ENCODE measurements at places on chromosomes 12 and 14. TPM values are rescaled to one million over a fixed set of nuclear protein-coding genes. Genes with fewer than 3 reads are reported as not detected.

DNA sequence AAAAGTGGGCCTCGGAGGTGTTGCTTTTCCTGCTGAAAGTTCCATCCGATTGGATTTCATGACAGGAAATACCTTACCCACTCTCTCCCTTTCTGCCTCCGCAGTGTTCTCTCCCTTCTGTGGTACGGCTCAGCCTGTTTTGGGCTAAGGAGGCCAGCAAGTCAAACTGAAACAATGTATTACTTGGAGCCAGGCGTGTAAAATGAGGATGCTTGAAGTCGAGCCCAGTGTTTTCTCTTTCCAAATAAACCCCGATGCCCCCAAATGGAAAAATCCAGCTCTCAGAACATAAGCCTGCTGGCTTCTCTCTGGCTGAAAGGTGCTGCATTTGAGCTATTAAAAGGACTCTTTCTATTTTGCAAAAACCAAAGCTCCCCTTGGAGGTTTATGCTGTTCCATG lies 124.7 kb downstream of the ZNF664 start:
- DNase-seq: no peak

ETFBKMT gene
- total RNA-seq: 2.2 TPM

GRCh38 chr12:122738571-122738970 lies 7.9 kb upstream of the HCAR1 start:
- peak; percentile 67 for DNase-seq

TGM1 gene
- total RNA-seq: 3.8 TPM

DNA sequence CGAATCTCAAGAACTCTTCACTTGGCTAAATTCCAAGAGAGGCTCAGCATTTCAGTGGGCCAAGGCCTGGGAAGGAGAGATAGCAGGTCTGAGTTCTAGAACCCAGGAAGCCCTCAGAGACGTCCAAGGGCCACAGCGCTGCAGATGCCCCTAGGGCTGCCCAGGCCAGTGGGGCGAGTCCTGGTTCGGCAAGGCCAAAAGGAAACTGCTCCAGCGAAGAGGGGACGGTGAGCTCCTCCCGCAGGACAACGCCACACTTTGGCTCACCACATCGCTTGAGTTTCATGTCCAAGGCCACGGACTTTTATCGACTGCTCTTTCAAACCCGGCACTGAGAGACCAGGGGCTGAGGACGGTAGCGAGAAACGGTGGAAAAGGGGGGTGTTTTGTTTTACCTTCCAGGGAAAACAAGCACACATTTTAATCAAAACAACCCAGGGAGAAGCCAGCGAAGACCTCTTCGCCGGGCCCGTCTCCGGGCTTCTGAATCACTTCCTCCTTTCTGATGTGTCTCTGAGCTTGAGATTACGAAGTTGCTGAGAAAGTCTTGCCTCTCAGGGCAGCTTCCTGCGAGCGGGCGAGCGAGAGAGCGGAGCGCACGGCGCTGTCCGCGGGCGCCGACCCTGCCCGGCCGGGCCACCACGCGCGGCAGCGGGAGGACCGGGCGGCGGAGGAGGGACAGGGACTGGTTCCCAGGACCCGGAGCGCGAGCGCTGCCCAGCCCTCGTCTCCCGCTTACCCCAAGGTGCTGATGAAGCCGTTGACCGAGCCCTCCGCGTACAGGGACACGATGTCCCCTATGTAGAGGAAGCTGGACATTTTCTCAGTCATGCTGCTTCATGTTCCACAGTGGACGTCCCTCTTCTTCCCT lies 808 bp downstream of the ITPR2 start:
- peak; percentile 73 for DNase-seq

- DNase-seq: no peak
Measured at GRCh38 chr12:103696101-103696500, 109.0 kb downstream of the STAB2 start.

ANKRD33 gene
- not detected for total RNA-seq

GRCh38 chr12:86230516-86231146 lies 25.6 kb downstream of the MGAT4C start:
- peak; percentile 63 for DNase-seq

TMTC1 gene
- total RNA-seq: 5.0 TPM

DNA sequence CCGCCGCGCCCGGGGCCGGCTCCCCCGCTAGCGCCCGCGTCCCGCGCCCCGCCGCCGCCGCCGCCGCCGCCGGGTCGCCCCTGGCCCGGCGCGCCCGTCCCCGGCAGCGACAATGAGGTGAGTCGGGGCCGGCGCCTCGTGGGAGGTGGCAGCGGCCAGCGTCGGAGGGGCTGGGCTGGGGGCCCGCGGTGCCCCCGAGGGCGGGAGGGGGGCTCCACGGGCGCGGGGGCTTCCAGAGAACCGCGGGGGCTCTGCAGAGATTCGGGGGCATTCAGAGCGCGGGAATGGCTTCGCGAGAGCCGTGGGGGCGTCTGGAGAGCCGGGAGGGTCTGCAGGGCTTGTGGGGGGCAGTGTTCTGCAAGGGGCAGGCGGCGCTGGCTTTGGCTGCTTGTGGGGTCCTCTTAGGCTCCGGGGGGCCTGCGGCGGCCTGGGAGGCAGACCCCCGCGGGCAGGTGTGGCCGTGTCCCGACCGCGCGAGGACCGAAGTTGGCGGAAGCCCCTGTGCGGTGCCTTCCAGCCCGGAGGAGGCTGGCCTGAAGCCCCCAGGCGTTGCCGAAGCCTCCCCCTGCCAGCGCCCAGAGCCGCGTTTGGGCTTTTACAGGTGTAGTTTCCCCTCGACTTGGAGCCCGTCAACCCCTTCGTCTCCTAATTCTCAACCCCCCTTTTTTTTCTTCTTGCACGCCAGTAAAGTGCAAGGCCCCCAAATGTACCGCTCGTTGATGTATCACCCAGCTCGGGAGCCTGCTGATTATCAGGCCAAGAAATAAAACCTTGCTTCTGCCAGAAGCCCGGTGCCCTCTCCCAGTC lies 93.1 kb upstream of the EVL start:
- DNase-seq: no peak

B3GNT4 gene
- 0.54 TPM for total RNA-seq

DNA sequence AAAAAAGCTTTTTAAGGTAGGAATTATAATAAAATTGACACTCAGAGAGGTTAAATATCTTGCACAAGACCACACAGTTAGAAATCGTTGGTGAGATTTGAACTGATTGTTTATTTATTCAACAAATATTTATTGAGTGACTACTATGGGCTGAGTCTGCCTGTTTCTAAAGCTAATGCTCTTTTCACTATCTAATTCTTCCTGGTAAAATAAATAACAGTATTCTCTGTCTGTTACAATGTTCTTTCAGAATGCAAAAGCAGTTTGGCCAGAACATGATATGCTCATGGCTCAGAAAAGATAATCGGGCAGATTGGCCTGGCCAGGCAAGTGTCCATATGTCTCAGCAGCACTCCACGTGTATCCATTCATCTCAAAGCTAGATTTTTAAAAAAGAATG lies 82.0 kb downstream of the BTG1 start:
- peak; percentile 32 for DNase-seq

OTX2 gene
- 8.2 TPM for total RNA-seq

GRCh38 chr12:100326208-100326607 lies 30.7 kb upstream of the SLC17A8 start:
- no peak for DNase-seq

IRAK3 gene
- 0.05 TPM for total RNA-seq

ARHGAP9 gene
- 2.5 TPM for total RNA-seq

- no peak for DNase-seq
Measured at GRCh38 chr14:53824061-53824460, 132.6 kb downstream of the BMP4 start.

NKX2-1 gene
- not detected for total RNA-seq

ANO4 gene
- 41.3 TPM for total RNA-seq

- peak; percentile 93 for DNase-seq
Measured at GRCh38 chr12:28415755-28416154, 225.5 kb downstream of the CCDC91 start.

DNA sequence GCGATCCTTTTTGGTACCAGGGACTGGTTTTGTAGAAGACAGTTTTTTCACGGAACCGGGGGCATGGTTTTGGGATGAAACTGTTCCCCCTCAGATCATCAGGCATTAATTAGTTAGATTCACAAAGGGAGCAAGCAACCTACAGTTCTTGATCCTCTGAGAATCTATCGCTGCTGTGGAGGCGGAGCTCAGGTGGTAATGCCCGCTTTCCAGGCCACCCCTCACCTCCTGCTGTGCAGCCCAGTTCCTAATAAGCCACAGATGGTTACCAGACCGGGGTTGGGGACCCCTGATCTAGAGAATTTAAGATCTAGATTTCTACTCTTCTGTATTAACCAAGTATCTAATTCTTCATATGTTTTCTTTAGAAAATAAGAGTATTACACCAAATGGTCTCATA lies 4.8 kb downstream of the ARHGAP5 start:
- no peak for DNase-seq

RNF212B gene
- not detected for total RNA-seq

TMCC3 gene
- 3.5 TPM for total RNA-seq

- peak; percentile 47 for DNase-seq
Measured at GRCh38 chr12:96879301-96879700, 27.8 kb upstream of the NEDD1 start.

DNA sequence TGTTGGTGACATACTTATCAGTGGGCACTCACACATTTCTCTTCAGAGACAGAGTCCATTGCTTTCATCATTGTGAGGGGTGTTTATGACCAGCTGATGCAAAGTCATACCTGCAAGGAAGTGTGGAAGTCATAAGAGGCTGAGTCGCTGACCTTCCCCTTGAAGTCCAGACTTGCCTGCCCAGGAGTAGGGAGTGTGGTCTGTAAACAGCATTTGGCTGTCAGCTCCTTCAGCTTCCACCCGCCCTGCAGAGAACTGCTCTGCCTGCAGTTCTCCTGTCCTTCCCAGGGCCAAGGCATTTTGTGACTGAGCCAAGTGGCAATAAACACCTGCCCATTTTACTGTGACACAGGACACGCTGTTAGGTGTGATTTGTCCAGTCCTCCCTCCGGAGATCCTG lies 801.3 kb downstream of the BCL11B start:
- DNase-seq: no peak

- no peak for DNase-seq
Measured at GRCh38 chr12:6626654-6627283, 9.0 kb downstream of the LPAR5 start.

GRCh38 chr14:75216427-75217006 lies 40.1 kb upstream of the TMED10 start:
- DNase-seq: no peak

DNA sequence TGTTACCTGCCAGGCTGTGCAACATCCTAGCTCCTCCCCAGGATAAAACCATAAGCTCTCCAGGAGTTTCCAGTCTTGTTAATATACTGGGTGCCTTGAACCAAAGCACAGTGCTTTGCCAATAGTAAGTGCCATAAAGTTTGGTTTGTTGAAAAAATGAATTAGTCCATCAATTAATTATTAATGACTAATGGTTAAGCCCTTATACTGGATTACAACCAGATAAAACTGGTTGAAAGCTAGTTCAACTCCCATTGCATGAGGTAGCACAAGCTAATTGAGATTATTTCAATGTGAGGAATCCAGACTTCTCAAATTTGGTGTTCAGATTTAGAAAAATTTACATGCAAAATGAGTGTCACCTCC lies 1.6 kb upstream of the KRT3 start:
- no peak for DNase-seq

DNA sequence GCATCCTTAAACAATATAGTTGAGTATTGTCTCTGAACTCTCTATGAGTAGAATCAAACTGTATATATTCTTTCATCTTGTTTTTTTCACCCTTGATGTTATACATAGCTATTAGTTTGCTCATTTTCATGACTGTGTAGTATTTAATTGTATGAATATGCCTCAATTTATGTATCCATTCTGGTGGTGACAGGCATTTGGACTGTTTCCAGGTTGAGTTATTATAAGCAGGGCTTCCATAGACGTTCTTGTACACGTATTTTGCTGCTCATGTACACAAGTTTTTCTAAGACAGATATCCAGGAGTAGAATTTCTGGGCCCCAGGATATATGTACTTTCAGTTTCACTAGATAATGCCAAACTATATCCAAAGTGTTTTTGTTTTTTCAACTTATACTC lies 211.4 kb downstream of the NTF3 start:
- DNase-seq: no peak

DNA sequence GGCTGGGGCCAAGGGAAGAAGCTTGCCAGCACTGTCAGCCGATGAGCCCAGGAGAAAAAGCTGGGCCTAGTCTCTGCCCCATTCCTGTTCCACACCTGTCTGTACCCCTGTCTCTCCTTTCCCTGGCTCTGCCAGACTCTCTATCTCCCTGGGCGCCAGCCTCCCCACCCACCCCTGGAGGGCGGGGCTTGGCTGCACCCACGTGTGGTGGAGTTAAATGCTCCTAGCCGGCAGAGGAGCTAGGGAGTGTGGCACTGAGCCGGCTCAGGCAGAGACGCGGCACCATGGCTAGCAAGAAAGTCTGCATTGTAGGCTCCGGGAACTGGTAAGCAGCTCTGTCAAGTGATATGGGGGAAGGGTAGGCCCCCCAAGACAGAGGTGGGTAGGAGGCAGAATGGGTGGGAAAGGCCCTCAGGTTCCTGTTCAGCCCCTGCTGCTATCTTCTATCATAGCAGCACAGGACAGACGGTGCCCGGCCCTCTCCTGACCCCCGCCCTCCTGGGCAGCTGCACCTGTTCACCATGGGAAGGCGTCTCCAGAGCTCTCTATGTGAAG lies at the start of gene GPD1:
TSS of gene GPD1 (plus strand) at position 242 of the 555 bp plus-strand sequence. CDS start at position 285, 43 bp downstream.
- no peak for DNase-seq

- no peak for DNase-seq
Measured at GRCh38 chr12:113744802-113745395, 221.2 kb downstream of the RBM19 start.

- DNase-seq: no peak
Measured at GRCh38 chr12:26818636-26819035, 14.4 kb downstream of the ITPR2 start.

- DNase-seq: peak; percentile 62
Measured at GRCh38 chr12:19234981-19235871, 105.7 kb downstream of the PLEKHA5 start.

- peak; percentile 60 for DNase-seq
Measured at GRCh38 chr14:55077170-55078151, 26.0 kb downstream of the MAPK1IP1L start.
